ENCODE measurements at places on chromosomes 13 and 19.

DNA sequence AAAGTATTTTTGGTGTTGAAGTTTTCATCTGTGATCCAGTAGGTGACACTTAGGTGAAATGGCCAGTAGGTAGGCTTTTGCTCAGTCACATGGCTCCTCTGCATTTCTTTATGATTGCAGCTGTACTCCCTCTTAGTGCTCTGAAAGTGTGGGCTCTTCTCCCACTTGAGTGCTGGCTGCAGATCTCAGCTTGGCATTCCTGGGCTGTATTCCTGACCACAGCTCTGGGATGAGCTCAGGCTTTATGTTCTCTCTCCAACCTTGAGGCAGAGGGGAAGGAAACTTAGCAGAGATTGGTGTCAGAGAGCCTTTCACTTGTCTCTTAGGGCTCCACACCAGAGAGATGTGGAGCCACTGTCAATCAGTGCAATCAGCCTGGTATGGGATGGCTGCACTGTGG lies 254.3 kb downstream of the NDFIP2 start:
- DNase-seq, result no peak

GRCh38 chr13:32228330-32229041 lies 86.7 kb downstream of the ZAR1L start:
- DNase-seq, result no peak

DNA sequence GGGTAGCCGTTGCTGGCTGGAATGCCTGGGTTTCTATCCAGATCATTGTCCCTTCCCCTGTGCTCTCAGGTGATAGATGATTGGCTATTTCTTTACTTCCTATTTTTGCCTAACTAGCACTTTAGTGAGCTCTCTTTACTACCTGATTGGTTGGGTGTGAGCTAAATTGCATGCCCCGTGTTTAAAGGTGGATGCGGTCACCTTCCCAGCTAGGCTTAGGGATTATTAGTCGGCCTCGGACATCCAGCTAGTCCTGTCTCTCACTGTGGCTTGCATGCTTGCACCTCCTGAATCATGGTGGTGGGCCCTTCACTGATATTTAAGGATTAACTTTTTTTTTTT lies 10.1 kb downstream of the TTYH1 start:
- DNase-seq, result no peak

DNA sequence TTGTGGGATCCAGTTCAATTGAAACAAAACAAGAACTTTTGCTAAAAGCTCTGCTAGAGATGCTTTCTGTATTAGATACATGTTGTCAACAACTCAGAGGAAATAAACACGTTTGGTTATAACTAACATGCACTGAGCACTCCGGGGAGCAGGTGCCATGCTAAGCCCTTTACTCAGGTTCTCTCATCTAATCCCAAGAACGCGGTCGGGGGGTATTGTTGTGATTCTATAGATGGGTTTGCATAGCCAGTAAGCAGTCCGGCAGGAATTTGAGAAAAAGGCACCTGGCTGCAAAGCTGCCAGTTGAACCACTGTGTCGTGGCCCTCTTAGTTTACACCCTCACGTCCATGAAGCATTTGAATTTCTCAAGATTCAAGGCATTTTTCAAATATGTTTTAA lies 24.3 kb upstream of the SPACA7 start:
- DNase-seq, result no peak

DNA sequence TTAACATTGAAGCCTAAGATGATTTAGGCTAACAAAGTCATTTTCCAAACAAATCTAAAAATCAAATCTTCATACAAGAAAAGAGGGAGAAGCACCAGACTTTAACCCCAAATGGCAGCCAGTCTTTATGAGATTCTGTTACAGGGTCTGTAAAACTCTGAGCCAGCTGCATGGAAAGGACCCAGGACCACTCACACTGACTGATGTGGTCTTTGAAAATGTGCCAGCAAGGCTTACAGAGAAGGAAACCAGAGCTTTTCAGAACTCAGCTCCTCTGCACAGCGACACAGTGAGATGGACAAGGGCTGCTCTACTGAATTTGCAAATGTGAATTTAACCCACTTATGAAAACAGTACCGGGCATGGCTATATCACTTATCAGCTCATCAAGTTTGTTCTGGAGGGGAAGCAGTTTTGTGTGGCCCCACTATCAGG lies 98.8 kb upstream of the SERP2 start:
- DNase-seq, result no peak

- DNase-seq, result peak; percentile 64
Observed at GRCh38 chr13:29923554-29924481, 73.4 kb upstream of the UBL3 start.

DNA sequence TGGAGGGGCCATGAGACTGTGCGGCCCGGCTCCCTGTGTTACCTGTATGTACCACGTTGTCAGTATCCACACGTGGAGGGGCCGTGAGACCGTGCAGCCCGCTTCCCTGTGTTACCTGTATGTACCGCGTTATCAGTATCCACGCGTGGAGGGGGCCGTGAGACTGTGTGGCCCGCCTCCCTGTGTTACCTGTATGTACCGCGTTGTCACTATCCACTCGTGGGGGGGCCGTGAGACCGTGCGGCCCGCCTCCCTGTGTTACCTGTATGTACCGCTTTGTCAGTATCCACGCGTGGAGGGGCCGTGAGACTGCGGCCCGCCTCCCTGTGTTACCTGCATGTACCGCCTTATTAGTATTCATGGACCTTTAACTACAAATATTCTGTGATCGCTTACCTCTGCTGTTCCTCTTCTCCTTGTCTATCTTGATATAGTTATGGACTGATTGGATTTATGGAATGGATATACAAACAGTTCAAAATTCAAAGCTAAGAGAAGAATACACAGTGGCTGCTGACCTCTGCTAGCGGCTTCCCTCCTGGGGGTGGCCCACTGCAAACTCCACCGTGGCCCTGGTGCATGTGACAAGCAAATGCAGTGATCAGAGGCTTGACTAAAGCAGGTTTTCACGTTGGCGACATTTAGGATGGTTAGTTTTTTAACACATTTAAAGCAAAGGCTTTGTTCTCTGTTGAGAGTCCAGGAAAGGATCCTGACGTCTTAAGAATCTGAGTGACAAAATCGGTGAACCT lies 38.7 kb downstream of the ATP11A start:
- no peak for DNase-seq

DNA sequence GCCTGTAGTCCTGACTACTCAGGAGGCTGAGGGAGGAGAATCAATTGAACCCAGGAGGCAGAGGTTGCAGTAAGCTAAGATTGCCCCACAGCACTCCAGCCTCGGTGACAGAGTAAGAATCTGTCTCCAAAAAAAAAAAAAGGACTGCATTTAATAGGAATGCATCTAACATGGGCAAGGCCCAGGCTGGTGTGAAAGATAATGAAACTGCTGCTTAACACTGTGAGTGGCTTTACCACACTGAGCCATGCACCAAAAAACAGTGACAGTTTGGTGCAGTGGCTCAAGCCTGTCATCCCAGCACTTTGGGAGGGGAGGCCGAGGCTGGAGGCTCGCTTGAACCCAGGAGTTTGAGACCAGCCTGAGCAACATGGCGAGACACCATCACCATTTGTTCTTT lies 8.6 kb downstream of the GTF2F1 start:
- DNase-seq, result no peak

GRCh38 chr13:56332671-56333070 lies 808.0 kb upstream of the PRR20A start:
- no peak for DNase-seq

- no peak for DNase-seq
Observed at GRCh38 chr19:44905437-44906160, at the start of gene APOE. APOE (plus strand) TSS chr19:44905796; CDS start chr19:44906625, 829 bp downstream.

GRCh38 chr19:50921426-50922316 lies 10.5 kb upstream of the KLK4 start:
- DNase-seq, result no peak

GRCh38 chr13:99356262-99357091 lies 49.3 kb upstream of the GPR183 start:
- DNase-seq, result peak; percentile 79

GRCh38 chr19:41707871-41708371 lies 505 bp upstream of the CEACAM5 start:
- no peak for DNase-seq

DNA sequence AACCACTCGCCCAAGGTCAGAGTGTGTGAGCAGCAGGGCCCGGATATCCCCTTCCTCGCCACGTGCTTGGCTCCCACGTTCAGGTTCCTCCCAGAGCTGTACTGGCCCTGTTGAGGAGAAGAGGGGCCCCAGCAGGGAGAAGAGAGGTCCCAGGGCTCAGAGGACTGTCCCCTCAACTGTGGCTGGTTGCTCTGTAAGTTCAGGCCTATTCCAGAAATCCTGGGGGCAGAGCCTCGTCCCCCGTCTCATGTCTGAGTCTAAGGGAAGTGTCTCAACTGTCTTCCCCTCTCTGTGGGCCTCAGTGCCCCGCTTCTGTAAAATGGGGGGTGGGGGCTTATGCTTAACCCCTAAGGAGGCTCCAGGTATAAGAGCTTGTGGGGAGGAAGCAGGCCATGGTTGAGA lies 3.9 kb downstream of the PPP5C start:
- peak; percentile 71 for DNase-seq

GRCh38 chr19:17915940-17916593 lies 16.7 kb upstream of the CCDC124 start:
- no peak for DNase-seq

GRCh38 chr19:1495799-1496713 lies 5.1 kb downstream of the REEP6 start:
- no peak for DNase-seq

DNA sequence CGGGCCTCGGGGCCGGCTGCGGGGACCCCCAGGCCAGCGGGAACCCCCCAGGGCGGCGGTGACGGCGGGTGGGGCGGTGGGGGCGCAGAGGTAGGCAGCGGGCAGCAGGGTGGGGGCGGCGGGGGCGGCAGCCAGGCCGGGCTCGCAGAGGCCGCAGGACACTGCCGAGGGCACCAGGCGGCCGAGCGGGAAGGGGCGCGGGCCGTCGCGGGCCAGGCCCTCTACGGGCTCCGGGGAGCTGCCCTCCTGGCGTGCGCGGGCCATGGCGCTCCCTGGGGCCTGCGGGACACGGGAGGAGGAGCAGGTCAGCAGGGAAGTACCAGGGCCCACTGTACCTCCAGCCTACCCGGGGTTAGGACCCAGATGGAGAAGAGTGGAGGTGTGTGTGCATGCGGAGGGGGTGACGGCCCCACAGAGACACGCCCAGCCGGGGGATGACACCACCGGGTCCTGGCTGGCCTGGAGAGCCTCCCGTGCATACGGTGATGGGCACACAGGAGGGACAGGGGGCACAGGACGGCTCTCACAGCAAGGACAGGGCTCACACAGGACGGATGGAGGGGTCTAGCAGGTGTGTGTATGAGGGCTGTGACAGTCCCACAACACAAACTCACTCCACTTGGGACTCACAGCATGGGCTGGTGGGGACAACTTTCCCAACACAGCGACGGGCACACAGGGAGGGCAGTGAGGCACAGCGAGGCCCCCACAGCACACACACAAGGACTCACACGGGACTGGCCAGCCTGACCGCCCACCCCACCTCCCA lies 2.6 kb downstream of the BBC3 start:
- peak; percentile 62 for DNase-seq

- DNase-seq, result peak; percentile 14
Observed at GRCh38 chr13:109569958-109570711, 216.2 kb downstream of the IRS2 start.

- DNase-seq, result no peak
Observed at GRCh38 chr19:38850976-38851621, 1.3 kb upstream of the HNRNPL start.

DNA sequence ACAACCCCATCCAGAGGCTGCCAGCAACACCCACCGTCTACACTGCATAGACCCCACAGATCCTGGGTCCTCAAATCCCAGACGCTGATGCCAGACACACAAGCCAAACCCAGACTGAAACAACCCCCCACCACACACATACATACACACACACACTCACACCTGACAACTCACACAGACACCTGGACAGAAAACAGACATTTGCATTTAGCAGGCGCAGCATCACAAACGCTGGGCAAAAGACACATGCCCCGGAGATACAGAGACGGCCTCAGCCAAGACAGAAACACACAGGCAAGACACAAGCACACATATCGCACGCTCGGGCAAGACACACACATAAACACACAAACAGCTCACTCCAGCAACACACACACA lies 1.3 kb downstream of the BBC3 start:
- DNase-seq, result no peak

GRCh38 chr19:41917676-41918075 lies 10.6 kb downstream of the ERFL start:
- no peak for DNase-seq

GRCh38 chr19:30085394-30085793 lies 143.4 kb downstream of the URI1 start:
- DNase-seq, result no peak

- DNase-seq, result no peak
Observed at GRCh38 chr13:51556740-51557139, 27.5 kb upstream of the WDFY2 start.

GRCh38 chr19:11989112-11989456 lies 24.2 kb downstream of the ZNF763 start:
- no peak for DNase-seq

- no peak for DNase-seq
Observed at GRCh38 chr19:55611983-55612645, 6.7 kb downstream of the ZNF865 start.

GRCh38 chr19:38686530-38686888 lies 39.1 kb downstream of the ACTN4 start:
- DNase-seq, result peak; percentile 68

- DNase-seq, result no peak
Observed at GRCh38 chr13:113622791-113623490, 35.1 kb downstream of the ATP4B start.

GRCh38 chr13:60426075-60426474 lies 29.1 kb downstream of the TDRD3 start:
- DNase-seq, result no peak

GRCh38 chr19:10644260-10645007 lies 9.7 kb upstream of the ILF3 start:
- peak; percentile 91 for DNase-seq

GRCh38 chr19:20662421-20663105 lies 1.2 kb upstream of the ZNF626 start:
- no peak for DNase-seq

DNA sequence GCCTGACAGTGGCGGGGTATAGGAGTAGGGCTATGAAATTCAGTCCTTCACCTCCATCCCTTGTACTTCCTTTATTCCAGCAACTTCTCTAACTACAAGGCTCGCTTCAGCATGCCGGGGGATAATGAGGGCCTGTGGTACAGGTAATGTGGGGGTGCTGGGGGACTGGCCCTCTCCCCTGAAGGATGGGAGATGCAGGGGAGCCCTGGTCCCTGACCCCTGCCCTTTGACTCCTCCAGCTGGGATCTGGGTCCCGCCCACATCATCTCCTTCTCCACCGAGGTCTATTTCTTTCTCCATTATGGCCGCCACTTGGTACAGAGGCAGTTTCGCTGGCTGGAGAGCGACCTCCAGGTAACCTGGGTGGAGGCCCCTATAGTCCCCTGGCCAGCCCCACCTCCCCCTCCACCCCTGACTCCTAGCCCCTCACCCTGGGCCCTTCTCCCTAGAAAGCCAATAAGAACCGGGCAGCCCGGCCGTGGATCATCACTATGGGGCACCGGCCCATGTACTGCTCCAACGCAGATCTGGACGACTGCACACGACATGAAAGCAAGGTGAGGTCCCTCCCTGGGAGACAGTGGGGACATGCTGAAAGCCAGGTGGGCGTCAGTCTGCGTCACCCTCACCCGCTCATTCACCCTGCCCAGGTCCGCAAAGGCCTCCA lies 16.5 kb downstream of the ACP7 start:
- no peak for DNase-seq

All from GM13976 (cell line).